ENCODE measurements at places on chromosomes 3 and 15.

DNA sequence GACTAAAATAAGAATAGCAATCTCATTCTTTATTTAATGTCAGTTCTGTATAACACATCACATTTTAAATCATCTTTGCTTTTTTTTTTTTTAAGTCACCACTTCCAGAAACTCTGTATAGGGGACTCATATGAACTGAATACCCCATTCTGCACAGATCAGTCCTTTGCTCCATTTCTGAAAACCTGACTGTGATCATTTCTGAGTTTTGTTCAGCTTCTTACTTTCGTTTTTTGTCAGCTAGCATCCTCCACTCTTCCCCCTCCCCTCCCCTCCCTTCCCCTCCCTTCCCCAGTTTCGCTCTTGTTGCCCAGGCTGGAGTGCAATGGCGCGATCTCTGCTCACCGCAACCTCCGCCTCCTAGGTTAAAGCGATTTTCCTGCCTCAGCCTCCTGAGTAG, 49.8 kb upstream of the SGO1 start:
- no peak for DNase-seq

- DNase-seq: no peak
Observed at GRCh38 chr3:143830786-143831185, 17.5 kb downstream of the SLC9A9 start.

DNA sequence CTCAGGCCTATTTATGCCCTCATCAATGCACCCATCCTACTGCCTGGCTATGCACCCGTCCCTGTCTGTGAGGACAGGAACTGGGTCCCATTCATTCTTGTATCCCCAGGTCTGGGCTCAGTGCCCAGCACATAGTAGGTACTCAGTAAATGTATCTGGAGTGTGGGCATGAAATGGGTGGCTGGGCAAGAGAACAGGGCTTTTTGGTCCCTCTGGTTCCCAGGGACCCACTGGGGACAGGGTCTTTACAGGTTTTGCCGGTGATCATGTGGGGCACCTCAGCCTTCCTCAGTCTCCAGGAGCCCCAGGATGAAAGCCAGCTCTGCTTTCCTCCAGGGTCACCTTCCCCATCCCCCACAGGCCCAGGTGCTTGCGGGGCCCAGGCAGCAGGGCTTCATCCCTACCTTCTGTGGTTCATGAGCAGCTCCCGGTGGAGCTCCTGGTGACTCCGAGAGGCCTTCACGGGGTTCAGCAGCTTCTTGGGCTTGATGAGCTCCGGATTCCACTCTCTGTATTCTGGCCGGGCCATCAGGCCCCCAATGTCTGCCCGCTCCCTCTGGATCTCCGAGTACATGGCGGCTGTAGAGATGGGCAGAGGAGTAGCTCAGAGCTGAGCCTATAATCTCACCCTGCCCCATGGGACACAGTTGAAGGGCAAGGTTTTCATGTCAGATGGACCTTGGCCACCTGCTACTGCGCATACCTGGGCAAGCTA, 7.7 kb downstream of the FAM107A start:
- DNase-seq: no peak

- DNase-seq: no peak
Observed at GRCh38 chr15:45399381-45400212, 21.3 kb upstream of the GATM start.

DNA sequence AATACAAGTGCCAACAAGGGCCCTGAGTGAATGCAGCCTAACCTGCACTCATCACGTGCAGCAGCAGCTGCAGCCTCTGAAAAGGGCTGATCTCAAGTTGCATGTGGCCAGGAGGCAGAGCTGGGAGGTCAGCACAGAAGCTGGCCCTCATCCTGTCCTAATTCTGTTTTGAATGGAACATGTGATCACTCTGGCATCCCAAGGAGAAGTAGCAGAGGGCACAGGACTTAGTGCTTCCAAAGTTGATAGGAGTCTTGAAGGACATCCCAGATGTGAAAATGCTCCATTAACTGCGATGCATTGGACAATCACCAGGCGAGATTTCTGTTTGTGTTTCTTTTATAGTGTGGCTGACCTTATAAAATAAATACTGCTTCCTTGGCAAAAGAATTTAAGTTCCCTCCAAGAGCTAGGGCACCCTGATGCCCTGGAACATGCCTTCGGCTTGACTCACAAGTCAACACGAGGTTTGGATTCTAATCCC, 31.6 kb upstream of the STAG1 start:
- no peak for DNase-seq
